ENCODE measurements at places on chromosomes 1 and 21.

- DNase-seq = no peak
Observed at GRCh38 chr21:34085129-34085528, 11.8 kb downstream of the MRPS6 start.

DNA sequence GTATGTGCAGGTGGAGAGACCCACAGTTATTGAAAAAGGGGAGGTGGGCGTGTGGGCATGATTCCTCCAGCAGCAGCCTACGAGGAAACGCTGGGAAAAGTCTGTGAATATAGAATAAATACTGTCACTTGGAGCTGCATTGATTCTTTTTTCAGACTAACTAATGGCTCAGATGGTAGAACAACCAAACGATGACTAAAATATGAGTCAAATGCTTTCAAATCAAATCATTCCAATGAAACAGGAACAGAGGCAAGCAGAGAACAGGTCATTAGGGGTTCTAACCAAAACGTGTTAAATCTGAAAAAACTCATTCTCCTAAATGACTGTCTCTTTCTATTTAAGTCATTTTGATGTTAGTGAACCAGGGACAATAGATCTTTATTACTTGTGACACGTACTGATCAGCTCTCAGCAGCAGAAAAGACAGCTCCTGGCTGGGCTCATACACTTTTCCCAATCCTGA is 35.1 kb upstream of the SEC16B start:
- DNase-seq = no peak

DNA sequence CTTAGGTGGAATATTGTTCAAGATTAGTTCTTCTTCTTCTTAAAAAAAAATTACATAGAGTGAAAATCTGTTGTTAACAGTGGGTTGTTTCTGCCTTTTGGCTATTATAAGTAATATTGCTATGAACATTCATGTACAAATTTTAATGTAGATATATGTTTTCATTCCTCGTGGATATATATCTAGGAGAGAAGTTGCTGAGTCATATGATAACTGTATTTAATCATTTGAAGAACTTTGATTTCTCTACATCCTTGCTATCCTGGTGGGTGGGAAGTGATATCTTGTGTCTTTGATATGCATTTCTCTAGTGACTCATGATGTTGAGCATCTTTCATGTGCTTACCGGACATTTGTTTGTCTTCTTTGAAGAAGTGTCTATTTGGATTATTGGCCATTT is 29.9 kb downstream of the MAST2 start:
- no peak for DNase-seq

DNA sequence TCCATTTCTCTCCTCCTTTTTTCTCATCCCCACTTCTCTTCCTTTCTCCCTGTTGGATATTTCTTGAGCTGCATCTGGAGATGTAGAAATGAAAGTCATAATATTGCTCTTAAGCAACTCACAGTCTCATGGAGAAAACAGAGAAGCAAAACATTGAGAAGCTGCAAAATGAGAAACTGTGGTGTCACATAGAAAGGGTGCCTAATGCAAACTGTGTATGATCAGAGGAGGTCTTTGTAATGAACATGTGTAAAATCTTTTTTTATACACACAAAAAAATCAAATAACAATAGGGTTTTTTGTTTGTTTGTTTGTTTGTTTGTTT is 11.8 kb upstream of the SLAMF7 start:
- DNase-seq = no peak

DNA sequence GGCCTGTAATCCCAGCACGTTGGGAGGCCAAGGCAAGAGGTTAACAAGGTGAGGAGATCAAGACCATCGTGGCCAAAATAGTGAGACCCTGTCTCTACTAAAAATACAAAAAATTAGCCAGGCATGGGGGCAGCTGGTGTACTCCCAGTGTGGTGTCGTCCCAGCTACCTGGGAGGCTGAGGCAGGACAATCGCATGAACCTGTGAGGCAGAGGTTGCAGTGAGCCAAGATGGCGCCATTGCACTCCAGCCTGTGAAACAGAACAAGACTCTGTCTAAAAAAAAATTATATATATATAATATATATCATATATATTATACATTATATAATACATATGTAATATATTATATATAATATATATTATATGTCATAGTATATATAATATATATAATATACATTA is 249.2 kb upstream of the TPTE start:
- DNase-seq = no peak

- peak; percentile 65 for DNase-seq
Observed at GRCh38 chr1:31955917-31956736, 18.0 kb upstream of the PTP4A2 start.

DNA sequence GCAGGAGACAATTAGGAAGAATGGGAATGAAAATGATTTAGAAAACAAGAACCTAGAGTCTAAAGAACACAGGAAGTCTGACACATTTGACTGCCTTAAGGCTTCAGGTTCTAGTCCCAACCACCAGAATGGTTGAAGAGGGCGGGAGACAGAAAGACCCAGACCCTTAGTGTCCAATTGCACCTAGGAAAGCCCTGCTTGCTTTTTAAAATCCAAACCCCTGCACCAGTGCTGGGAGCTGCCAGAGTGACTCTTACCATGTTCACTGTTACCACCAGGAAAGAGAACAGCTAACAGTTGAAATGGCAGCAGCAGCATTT is 265 bp downstream of the CD1B start:
- no peak for DNase-seq

DNA sequence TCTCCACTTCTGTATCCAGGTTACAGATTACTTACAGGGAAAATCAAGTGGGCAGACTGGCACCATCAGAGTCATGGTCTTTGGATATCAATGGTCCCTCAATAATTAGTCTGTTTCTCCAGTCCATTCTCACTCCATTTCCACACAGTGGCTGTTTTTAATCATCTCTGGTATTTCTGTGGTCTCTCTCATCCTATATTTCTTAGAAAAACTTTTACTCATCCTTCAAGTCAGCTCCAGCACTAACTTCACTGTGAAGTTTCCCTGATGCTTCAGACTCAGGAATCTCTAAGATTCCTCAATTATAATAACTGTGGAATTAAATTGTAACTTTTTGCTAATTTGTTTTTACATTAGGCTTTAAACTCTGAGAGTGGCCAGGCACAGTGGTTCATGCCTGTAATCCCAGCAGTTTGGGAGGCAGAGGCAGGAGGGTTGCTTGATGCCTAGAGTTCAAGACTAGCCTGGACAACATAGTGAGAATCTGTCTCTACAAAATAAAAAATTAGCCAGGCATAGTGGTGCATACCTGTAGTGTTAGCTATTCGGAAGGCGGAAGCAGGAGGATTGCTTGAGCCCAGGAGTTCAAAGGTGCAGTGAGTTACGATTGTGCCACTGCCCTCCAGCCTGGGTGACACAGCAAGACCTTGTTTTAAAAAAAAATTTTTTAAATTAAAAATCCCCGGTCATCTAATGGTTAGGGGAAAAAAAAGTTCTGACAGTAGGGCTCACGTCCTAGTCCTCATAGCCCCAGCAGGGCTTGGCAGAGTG is 10.6 kb downstream of the CD160 start:
- no peak for DNase-seq

- DNase-seq = no peak
Observed at GRCh38 chr1:54105080-54105479, 47.7 kb downstream of the CDCP2 start.

DNA sequence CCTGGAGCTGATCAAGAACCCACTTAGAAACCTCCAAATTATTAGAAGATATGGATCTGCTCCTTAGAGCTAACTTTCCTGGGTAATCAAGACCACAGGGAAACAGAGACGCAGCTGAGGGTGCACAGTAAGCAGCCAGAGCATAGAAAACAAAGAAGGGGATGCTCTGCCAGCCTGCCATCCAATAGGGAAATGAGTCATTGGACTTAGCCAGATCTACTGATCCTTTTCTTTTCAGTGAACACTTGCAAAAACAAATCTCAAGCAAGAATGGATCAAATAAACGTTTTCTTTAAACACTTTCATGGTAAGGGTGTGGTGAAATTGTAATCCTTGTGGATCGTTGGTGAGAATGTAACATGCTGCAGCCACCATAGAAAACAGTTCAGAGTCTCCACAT is 474.0 kb downstream of the LTN1 start:
- DNase-seq = no peak

DNA sequence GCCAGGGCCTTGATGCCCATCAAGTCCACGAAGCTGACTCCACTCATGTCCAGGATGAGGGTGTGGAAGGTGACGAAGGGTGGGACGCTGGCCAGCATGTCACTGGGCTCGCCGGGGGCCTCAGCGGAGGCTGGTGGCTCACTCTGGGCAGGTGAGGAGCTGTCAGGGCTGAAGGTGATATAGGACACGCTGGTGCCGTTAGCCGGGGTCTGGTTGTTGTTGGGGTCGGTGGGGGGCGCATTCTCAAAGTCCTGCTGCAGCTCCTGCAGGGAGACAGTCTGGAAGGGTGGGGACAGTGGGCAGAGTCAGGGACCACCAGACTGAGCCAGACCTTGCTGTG is 21.7 kb downstream of the SLC26A9 start:
- DNase-seq = no peak

- no peak for DNase-seq
Observed at GRCh38 chr1:200653022-200653462, 16.7 kb downstream of the DDX59 start.

DNA sequence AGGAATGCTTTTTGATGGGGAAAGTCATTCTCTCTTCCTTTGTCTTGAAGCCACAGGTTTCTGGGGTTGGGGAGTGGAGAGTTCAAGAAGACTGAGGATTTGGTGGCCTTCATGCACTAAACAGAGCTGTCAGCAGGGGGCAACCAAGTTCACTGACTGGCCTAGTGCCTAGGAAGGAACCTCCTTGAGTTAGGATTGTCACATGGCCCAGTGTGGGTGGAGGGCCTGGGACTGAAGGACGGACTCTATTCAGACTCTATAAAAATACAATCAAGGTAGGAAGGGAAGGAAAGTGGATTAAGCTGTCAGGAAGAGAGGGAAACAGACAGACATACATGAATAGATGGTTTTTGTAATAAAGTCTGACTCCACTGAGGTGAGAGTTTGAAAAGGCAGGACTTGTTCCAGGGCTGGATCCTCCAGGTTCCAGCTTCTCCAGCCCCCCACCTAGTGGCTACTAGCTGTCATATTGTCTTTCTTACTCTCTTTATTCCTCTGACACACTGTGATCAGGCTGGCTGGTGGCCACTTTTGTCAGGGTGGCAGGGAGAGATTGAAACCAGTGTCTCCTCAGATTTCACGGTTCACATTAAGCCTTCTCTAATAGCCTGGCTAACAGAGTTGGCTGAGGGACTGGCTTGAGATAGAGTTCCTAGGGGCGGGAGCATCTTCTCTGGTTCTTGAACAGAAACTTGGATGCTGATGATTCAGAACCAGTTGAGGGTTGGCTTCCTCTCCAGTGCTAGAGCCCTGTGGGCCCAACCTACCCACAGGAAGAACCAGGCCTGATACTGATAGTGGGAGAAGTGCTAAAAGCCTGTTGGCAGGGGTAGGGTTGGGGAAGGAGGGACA is 4.1 kb upstream of the SH3BGRL3 start:
- peak; percentile 91 for DNase-seq

- no peak for DNase-seq
Observed at GRCh38 chr1:74508449-74508848, 4.0 kb downstream of the LRRC53 start.

- no peak for DNase-seq
Observed at GRCh38 chr1:36456391-36456928, 6.2 kb upstream of the OSCP1 start.

DNA sequence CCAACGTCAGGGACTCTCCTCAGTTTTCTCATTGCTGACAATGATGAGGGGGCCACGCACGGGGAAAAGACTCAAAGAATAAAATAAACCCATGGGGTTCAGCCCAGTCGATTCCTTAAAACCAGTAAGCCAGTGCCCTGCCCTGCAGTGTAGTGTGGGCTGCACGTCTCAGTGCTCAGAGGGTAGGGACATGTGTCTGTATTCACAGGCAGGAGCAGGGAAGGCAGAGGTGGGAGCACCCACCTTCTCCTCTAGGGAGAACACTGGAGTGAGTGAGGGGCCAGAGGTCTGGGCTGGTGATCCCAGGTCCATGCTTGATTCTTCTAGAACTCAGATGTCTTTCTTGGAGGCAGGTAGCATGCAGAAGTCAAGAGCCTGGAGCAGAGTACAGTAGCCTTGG is 303.6 kb downstream of the MATN1 start:
- DNase-seq = no peak

DNA sequence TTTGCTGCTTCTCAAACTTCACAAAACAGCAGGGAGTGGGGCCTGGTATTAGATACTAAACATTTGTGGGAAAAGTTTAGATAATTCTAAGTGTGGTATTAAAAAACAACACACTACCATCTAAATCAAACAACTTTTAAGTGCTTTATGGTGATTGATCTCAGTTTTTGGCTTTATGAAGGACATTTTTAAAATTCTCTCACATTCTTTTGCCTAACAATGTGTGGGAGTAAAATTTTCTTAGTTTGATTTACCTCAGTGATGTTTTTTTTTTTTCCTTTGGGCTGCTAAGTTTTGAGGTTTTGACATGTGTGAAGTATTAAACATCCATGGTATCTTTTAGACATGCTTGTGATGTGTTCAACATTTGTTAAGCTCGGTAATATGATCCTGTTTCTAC is 116.2 kb downstream of the DISP1 start:
- DNase-seq = no peak

- DNase-seq = no peak
Observed at GRCh38 chr1:28466226-28466778, 39.5 kb upstream of the RCC1 start.

DNA sequence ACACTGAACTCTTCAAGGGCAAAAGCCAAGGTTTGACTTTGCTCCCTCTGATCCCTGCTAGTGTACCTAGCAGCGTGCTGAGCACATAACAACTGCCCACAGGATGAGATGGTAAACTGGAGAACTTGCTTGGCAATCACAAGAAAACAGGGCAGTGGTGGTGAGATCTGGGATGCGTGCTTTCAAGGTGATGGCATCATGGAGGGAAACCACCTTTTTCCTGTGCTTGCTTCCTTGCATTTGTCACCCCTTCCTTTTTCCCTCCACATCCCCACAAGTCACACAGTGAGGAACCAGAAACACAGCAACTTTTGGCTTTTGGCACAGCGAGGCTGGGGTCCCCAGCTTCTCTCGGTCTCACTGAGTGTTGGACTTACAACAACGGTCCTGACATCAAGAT is 31.4 kb upstream of the BECN2 start:
- DNase-seq = no peak
